Hippocampal formation (tissue), 2 donors: ENCODE measurements at places on chromosomes 1 and 21.

GRCh38 chr1:2187619-2188018 lies 7.0 kb downstream of the FAAP20 start:
- DNase-seq = no peak

GRCh38 chr1:53821380-53821779 lies 16.7 kb downstream of the NDC1 start:
- no peak for DNase-seq

DNA sequence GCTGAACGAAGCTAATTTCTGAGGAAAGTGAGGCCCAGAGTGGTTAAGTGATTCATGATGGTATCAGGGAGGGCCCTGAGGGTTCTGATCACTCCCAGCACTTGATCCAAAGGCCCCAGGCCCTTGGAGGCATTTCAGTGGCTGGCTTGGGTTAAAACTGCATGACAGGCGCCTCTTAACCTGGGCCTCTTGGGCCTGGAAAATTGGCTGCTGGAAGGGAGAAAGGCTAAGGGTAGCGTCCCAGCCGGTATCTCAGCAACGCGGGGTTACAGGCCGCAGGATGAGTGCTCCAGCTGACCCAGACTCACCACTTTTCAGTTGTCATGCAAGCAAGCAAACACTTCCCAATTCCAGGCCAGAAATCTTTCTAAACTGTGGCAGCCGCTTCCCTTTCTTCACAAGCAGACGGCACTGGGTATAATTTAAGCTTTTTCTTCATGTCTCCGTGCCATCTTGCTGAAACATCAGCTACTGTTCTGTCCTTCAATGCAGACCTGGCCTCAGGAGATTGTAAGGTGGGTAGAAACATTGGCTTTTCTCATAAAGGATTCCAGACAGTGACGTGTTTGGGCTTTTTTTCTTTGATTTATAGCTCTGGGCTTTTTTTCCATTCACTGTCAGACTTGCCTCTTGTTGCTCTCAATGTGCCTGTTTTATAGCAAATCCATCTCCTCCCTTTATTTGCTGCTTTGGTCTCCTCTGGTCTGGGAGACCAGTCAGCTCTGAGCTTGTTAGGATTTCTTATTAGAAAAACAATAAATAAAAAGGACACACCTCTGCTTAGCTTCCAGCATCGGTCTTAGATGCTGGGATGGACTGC lies 229.1 kb downstream of the KCNJ6 start:
- DNase-seq = no peak

DNA sequence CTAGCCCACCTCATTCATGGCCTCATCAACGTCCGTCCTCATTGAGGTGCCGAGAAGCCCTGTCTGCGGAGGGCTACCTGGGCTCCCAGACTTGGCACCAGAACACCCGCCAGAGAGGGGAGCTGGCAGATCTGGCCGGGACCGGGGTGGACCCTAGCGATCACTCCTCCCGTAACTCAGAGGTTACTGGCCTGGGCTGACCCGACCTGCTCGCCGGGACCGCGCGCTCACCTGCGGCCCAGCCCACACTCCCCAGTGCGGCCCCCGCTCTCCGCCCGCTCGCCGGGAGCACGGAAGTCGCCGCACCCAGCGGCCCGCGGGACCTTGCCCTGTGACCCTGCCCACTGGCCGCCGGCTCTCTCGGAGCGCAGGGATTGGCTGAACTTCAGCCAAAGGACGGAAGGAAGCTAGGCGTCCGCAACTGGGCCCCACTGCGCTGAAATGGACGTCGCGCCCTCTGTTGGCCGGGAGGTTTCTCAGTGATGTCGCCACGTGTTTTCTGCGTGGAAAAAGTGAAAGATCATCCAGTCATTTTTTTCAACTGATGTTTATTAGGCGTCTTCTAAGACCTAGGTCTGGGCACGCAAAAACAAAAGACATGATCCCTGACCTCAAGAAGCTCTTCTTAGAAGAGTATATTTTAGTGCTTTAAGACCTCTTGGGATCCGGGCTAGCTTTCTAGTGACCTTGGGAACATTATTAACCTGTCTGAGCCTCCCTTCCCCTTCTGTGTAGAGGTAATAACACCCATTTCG lies at the start of gene SMIM12:
TSS of gene SMIM12 (minus strand) at position 304 of the 755 bp plus-strand sequence. CDS start 3,772 bp downstream, outside the sequence.
- DNase-seq = peak; percentile 92

DNA sequence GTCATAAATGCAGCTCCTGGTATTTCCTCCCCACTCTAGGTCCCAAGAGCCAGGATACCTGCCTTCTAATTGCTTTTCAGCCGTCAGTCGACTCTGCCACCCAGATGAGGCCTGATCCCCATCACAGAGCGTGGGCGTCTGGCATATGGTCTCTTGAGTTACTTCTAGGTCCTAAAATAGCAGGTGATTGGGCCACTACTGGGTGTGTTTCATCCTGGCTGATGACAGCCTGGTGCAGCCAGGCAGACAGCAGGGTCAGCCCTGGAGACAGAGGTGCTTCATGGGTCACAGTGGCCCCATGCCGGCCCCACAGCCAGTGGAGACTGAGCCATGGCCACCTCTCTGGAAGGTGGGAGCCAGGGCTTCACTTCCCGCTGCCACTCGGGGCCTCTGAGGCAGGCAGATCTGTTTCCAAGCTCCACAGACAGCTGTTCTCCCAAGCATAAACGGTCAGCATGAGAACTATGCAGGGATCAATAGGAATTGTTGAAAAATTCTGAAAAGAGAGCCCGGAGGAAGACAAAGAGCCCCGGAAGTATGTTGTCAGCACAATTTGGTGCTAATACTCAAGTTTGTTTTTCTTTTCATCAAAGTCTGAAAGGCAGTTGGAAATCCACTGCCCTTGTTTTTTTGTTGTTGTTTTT lies 83.0 kb downstream of the MAN1C1 start:
- no peak for DNase-seq

- DNase-seq = no peak
Observed at GRCh38 chr1:229572286-229572685, 13.8 kb upstream of the ABCB10 start.

DNA sequence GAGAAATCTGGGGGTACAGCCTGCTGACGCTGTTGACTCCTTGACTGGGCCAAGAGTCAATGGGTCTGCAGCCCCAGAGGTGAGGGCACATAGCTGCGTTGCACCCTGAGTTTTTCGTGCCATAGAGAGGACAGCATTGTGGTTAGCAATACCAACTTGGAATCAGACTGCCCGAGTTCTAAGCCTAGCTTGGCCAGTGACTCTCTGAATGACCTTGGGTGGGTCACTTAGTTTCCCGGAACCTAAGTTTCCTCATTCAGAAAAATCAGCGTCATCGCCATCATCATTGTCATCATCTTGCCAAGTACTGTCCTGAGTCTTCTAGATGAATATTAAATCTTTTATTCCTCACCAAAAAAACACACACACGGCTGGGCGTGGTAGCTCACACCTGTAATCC lies 151.2 kb upstream of the TMEM51 start:
- no peak for DNase-seq

- no peak for DNase-seq
Observed at GRCh38 chr21:42607525-42608102, 45.8 kb upstream of the PDE9A start.

DNA sequence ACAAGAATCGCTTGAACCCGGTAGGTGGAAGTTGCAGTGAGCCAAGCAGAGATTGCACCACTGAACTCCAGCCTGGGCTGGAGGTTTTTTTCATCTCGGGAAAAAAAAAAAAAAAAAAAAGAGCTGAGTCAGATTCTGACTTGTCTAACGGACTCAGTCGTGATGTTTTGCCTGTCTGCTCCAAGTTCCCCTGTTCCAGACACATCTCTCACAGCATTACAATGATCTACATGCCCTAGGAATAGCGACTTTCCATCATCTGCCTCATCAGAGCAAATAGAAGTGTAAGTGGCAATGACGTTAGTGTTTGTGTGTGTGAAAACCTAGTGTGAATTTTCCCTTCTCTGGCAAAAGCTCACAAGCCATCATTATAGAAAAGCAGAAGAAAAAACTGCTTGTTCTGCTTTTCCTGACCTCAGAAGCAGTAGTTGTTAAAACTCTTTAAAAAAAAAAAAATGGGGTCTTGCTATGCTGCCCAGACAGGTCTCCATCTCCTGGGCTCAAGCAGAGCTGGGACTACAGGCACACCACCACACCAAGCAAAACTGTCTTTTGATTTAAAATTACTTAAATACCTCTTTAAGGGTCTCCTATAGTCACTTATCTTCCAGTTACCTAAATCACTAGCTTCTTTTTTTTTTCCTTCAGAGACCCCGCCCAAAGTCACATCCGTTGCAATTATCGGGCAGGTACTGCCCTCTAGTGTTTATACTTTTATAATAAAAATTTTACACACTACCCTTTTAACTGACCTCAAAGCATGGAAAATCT lies 37.3 kb downstream of the PLEKHO1 start:
- DNase-seq = peak; percentile 56

DNA sequence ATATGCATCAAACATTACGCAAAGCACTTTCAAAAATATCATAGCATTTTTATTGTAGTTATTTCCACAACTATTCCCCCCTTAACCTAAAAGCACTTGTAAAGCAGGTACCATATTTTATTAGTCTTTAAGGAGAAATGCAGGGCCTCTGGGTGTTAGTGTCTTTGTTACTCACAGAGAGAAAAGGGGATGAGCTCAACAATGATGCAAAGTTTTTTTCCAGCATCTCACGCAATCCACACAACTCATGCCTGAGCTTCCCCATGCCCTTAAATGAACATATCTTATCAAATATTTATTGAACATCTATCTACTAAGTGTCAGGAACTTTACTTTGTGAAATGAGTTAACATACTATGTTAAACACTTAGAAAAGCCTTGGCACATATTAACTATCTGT lies 50.6 kb downstream of the BEND5 start:
- no peak for DNase-seq

DNA sequence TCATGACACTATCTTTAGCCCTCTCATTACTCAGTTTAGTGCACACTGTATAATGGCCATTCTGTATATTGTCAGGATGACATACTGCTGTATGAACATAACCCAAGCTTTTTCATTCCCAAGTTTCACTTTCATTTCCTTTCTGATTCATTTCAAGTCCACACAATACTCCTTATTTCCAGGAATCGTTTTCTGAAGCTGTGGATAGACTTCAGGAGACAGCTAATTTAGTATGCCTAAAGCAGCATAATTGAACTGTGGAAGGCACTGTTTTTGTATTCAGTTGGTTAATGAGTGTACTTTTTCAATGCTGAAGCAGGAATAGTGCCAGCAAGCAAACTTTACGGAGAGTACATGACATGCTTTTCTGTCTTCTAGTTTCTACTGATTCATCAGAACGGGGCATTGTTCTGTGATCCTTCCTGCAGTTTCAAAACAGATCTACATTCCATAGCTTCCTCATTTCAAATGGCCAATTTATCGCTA lies 578.5 kb upstream of the ZP4 start:
- peak; percentile 11 for DNase-seq

DNA sequence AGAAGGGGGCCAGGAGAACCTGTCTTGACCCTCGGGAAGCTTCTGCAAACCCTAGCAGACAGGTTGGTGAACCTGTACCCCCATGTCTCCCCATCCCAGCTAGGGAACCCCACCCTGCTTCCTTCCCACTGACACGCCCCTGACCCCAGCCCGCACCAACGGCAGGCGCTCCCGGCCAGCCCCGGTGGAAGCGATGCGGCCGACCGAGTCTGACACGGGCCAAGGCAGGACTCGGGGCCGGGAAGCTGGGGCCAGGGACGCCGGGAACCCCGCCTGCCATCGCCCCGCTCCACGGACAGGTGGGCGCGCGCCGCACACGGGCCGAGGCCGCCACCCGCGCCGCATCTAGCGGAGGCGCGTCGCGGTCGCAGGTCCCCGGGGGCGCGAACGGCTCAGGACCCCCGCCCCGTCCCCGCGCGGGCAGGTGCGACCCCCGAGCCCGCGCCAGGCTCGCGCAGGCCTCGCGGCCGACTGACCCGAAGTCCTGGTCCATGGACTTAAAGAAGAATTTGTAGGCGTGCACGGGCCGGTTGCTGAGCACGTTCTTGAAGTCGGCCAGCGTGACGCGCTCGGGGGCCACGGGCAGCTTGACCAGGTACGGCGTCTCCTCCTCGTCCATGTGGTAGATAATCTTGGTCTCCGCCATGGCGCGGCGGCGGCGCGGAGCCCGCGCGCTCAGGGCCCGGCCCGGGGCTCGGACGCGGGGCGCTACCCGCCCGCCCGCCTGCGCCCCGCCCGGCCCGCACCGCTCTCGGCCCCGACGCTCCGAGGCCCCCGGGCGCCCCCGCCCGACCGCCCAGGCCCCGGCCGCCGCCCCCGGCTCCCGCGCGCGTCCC lies 580 bp downstream of the DVL1 start:
- no peak for DNase-seq

- no peak for DNase-seq
Observed at GRCh38 chr1:22287946-22288520, 145.1 kb upstream of the WNT4 start.

DNA sequence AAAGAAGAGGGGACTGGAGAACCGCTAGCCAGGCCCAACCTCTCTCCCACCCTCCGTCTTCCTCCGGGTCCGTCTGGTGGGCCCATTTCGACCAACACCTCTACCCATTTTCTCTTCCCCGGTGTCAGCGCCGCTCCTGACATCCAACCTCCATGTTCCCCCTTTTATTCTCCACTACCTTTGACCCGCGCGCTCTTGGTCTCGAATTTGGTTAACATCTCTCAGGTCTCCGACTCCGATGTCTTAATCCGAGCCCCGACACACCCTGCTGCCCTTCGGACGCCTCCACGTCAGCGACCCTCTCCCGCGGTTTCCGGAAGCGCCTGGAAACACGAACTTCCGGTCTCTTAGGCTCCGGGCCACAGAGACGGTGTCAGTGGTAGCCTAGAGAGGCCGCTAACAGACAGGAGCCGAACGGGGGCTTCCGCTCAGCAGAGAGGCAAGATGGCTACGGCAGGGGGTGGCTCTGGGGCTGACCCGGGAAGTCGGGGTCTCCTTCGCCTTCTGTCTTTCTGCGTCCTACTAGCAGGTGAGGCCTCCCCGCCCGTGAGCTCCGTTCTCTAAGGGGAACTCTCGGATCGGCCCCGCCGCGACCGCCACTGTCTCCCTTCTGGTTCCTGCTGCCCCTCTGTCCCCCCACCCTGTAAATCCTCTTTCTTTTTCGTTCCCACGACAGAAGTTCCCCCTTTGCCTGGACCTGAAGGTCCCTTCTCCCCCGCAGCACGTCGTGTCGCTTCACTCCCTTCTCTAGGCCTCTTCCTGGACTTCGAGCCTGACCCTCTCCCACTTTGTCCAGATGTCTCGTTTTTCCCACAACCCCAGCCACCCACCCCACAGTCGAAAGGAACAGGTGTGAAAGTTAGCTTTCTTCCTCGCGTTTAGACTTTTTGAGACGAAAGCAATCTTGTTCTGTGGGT lies at the start of the genes COPA and NCSTN:
TSS of gene COPA (minus strand) at position 298 of the 917 bp plus-strand sequence. CDS start at position 218, 80 bp downstream.
TSS of gene NCSTN (plus strand) at position 431 of the 917 bp plus-strand sequence. CDS start at position 445, 14 bp downstream.
- DNase-seq = peak; percentile 90

DNA sequence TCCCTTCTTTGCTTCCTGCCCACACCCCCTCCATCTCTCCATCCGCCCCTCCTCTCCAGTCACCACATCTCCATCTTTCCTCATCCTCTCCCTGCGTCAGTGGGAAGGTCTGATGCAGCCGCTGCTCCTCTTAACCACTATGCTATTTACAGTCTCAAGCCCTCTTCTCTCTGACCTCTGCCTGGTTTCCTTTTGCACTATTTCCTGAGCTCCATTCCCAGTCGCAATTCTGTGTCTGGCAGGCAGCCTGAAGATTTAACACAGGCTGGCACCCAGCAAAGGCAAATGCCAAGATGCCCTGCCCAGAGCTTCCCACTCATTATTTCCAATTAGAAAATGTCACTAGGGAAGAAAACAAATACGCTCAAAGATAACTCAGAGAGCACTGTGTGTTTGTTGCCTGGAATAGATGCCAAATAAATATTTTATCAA lies 89.6 kb upstream of the LPGAT1 start:
- no peak for DNase-seq

- no peak for DNase-seq
Observed at GRCh38 chr1:9306006-9306405, 13.3 kb downstream of the SPSB1 start.

GRCh38 chr1:162570718-162571117 lies 9.2 kb downstream of the UAP1 start:
- DNase-seq = no peak
